NB4 (cell line): ENCODE measurements at places on chromosomes 12 and 14.
A peak's percentile ranks its signal among the peaks of the same experiment; 100 is the strongest.

- no peak for DNase-seq
These were observed 211.4 kb downstream of the NTF3 start for GRCh38 chr12:5643266-5643665.

GRCh38 chr12:75655315-75655806 lies 144.0 kb upstream of the KRR1 start:
- DNase-seq = no peak

DNA sequence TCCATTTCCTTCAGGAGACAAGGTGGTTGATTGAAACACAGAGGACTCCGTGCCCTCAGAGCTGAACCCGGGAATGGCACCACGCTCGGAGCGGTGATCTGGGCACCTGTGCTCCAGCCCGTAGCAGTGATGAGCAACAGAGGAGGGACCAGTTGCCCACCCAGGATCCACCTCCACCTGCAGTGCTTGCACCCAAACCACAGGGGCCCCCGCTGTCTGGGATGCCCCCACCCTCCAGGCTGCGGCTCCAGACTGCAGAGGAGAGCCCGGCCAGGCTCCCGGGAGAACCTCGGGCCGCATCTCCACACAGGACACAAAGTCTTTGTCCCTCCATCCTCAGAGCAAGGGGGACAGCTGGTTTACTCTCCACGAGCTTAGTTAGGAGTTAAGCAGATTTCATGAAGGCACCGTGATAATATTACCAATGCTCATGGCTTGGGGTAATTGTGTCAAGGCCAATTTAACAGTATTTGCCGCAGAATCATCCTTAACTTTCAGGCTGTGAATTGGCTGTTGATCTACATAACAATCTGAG lies 100.6 kb downstream of the TNFAIP2 start:
- no peak for DNase-seq

DNA sequence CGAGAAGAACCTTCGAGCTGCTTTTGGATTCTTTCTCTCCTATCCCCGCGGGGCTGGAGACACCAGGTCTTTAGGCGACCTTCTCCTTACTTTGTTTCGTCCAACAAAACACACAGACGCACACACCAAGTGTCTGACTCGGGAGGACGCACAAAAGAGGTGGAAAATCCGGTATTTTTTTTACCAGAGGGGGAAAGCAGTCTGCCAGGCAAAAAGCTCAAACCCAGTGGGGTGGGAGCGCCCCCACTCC lies 2.1 kb downstream of the SIX4 start:
- peak; percentile 13 for DNase-seq

- DNase-seq = no peak
These were observed 104.3 kb upstream of the TMCC3 start for GRCh38 chr12:94754653-94755052.

DNA sequence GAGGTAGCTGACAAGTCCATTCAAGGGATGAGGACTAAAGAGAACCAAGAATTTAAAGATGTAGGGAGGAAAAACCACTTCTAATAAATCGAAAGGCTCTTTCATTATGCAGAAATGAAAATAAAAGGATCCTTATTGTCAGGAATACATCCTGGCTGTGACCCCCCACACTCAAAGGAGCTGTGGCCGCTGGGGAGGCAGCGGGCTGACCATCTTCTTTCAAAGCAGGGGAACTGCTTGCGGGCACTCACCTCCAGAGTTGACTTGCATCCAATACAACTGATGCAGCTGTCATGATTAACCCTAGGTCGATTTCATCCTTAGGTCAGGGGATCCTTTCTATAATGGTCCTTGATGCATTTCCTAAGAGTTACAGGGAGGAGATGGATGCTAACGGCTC lies 35.3 kb downstream of the TRAFD1 start:
- no peak for DNase-seq
